ENCODE measurements at places on chromosomes 13 and 19.

- DNase-seq: no peak
Measured at GRCh38 chr19:42284066-42284501, 15.0 kb downstream of the CIC start.

- no peak for DNase-seq
Measured at GRCh38 chr19:8096071-8096470, 43.5 kb downstream of the CCL25 start.

DNA sequence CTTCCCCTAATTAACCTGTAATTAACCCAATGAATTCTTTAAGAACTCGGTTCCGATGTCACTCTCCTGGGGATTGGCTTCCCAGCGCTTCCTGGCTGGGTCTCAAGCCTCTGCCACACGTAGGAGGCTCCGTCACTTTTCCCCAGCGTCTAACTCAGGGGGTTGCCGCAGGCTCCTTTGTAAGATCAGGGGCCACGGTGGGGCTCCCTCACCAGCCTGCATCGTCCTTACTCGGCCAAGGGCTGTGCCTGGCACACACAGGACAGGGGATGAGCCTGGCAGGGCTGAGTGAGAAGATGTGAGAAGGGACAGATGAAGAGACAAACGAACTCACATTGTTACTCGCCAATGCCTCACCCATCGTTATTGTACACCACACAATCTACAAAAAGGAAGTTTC, 20.9 kb upstream of the ATP11A start:
- no peak for DNase-seq

- no peak for DNase-seq
Measured at GRCh38 chr19:35860818-35861639, 4.3 kb downstream of the KIRREL2 start.

- no peak for DNase-seq
Measured at GRCh38 chr13:25148402-25148771, 23.7 kb downstream of the AMER2 start.

DNA sequence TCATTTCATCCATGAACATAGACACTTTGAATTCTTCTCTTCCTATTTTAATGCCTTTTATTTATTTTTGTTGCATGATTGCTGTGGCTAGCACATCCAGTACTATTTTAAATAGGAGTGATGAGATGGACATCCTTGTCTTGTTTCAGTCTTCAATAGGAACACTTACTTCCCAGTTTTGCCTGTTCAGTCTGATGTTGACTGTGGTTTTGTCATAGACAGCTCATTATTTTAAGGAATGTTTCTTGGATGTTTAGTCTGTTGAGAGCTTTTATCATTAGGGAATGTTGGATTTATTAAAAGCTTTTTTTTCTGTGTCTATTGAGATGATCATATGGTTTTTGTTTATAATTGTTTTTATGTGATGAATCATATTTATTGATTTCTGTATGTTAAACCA, 586.6 kb downstream of the SLITRK1 start:
- DNase-seq: no peak

GRCh38 chr19:45051929-45052579, 13.2 kb downstream of the CLASRP start:
- no peak for DNase-seq

DNA sequence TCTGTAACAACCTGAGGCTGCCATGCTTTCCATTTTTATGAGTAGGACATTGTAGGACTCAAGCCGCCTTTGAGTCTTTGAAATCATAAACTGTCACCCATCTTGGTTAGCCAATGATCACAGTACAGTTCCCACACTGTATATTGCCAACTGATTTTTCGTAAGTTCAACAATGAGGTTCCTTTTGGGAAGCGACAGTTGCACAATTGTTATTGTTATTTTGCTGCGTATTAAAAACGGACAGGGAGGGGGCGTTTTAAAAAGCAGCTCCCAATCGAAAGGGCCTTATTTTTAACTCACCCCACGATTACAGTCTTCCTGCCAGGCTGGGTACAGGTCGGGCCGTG, 601 bp downstream of the SLC46A3 start:
- DNase-seq: no peak

GRCh38 chr19:1123381-1123780, 19.6 kb downstream of the GPX4 start:
- DNase-seq: no peak

GRCh38 chr19:19587771-19588170, 30.7 kb downstream of the PBX4 start:
- no peak for DNase-seq

DNA sequence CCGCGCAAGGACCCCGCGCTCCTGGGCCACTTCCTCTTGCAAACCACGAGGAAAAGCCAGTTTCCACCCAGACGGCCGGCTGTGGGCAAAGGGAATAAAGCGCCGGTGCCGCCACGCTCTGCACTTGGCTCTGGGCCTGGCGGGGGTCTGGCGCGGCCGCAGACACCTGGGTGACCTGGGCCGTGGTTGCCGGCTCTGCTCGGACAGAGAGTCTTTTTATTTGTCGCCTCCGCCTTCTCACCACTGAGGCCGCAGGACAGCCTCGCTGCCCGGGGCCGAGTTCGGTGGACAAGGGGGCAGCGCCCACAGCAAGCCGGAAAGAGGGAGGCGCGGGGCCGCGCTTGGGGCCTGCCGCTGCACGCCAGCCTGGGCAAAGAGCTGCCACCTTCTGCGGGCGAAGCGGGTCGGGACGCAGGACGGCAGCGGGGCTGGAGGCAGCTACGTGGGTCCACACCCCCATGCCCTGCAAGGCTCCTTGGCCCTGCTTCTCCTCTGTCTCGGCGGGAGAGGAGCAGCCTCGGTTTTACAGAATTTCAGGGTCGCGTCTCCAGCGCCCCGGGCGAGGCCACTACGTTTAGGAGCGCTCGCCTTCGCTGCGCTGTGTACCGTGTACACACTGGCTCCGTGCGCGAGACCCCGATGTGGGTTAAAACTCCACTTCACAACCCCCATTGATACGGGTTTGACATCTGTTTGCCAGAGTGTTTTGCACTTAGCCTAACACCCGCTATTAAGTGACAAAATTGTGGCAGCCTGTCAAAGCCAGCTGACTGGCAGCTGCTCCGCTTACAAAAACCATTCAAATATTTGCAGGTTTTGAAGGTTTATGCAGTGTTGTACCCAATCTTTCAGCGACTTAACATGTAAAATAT, 13.0 kb upstream of the SOX1 start:
- DNase-seq: no peak

- no peak for DNase-seq
Measured at GRCh38 chr13:32031025-32031814, at the start of gene FRY. TSS of gene FRY (plus strand) at chr13:32031774. CDS start at chr13:32031796, 22 bp downstream.

DNA sequence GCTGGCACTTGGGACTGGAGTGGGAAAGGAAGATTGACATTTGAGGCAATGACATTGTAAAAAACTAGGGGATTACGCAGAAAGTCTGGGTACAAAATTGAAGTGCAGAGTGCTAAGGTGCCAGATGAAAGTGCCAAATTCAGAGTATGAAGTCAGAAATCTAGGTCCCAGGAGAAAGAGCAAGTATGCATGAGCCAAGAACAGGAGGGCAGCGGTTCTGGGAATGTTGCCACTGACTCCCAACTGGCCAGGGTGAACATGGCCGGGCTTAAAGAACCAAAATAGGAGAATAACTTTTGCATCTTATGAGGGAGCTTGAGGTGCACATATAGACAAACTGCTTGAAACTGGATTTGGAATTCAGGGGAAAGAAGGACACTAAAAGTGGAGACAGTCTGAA, 495.8 kb upstream of the KLF12 start:
- no peak for DNase-seq

- DNase-seq: no peak
Measured at GRCh38 chr13:99002172-99002710, 24.4 kb upstream of the DOCK9 start.

DNA sequence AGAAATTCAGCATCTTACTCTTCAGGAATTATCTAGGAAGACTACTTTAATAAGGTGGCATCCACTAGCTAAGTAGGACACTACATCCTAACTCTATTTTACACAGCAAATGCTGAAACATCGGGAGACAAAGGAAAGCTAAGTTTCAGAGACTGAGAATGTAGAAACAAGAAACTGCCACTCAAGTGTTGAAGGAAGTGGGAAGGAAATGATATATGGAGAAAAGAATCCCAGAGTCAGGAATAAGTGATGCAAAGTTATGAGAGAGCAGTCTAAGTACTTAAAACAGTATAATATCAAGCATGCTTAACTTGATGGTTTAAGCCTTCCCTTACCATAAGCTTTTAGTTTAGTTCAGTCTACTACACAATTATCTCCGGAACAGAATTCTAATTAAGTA, 52.4 kb downstream of the RBM26 start:
- no peak for DNase-seq

- no peak for DNase-seq
Measured at GRCh38 chr19:17720440-17720839, 1.2 kb downstream of the MAP1S start.

- DNase-seq: peak; percentile 1
Measured at GRCh38 chr13:89695343-89696257, 1651.9 kb upstream of the MIR17HG start.

- no peak for DNase-seq
Measured at GRCh38 chr13:24280720-24281119, 28.7 kb upstream of the C1QTNF9 start.

GRCh38 chr13:67934617-67935330, 704.6 kb upstream of the PCDH9 start:
- no peak for DNase-seq

DNA sequence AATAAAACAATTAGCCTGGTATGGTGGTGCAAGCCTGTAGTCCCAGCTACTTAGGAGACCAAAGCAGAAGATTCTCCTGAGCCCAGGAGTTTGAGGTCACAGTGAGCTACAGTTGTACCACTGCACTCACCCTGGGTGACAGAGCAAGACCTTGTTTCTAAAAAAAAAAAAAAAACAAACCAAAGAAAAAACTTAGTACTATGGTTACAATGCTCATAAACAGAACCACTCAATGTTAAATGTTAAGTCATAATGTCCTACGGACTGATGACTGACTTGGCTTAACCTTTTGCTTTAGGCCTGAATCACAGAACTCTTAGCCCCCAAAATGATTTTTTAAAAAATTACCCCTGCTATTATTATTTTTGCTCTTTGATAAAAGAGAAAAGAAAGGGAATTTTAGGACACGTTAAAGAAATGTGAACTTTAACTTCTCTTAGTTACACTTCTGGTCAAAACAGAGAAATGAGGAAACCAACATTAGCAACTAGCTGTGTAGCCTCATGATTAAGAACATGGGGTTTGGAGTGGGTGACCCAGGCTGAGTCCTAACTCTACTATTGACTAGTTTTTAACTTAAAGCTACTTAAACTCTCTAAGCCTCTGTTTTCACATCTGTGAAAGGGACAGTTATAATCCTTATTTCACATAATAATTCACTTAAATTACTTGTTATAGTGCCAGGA, 13.7 kb upstream of the ELF1 start:
- DNase-seq: no peak

GRCh38 chr13:59641261-59641660, 522.5 kb downstream of the DIAPH3 start:
- DNase-seq: no peak

GRCh38 chr13:107574517-107575210, 640.7 kb downstream of the LIG4 start:
- DNase-seq: no peak

- DNase-seq: no peak
Measured at GRCh38 chr13:20398459-20398858, 127.2 kb downstream of the CRYL1 start.

DNA sequence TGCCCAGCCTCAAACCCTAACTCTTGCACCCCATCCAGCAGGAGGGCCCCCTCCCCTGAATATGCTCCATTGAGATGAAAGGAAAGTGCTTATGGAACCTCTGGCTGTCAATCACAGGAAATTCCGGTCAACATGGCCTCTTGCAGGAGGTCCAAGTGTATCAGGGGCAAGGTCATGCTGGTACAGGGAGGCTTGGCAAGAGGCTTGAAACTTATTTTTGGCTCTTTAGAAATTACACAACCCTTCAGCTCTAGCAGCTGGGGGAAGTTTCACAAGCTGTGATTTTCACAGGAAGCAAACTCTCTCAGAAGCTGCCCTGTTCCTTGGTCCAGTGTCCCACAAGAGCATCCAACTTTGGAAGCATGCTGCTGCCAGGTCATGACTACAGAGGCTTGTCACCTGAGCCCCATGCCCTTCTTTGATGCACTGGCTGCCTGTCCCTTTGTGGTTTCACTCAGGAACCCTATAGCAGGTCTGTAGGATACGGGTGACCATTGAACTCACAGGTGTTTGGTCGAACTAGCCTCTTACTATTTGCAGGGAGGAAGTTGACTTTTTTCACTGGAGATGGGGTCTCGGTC, 8.4 kb downstream of the ASF1B start:
- DNase-seq: no peak

- no peak for DNase-seq
Measured at GRCh38 chr13:104389691-104390090, 1323.5 kb upstream of the SLC10A2 start.

GRCh38 chr13:62595976-62596375, 1180.3 kb upstream of the PCDH20 start:
- DNase-seq: peak; percentile 8

GRCh38 chr13:85068231-85068630, 731.0 kb downstream of the SLITRK6 start:
- no peak for DNase-seq

- no peak for DNase-seq
Measured at GRCh38 chr19:56976300-56976699, 135.8 kb upstream of the PEG3 start.

DNA sequence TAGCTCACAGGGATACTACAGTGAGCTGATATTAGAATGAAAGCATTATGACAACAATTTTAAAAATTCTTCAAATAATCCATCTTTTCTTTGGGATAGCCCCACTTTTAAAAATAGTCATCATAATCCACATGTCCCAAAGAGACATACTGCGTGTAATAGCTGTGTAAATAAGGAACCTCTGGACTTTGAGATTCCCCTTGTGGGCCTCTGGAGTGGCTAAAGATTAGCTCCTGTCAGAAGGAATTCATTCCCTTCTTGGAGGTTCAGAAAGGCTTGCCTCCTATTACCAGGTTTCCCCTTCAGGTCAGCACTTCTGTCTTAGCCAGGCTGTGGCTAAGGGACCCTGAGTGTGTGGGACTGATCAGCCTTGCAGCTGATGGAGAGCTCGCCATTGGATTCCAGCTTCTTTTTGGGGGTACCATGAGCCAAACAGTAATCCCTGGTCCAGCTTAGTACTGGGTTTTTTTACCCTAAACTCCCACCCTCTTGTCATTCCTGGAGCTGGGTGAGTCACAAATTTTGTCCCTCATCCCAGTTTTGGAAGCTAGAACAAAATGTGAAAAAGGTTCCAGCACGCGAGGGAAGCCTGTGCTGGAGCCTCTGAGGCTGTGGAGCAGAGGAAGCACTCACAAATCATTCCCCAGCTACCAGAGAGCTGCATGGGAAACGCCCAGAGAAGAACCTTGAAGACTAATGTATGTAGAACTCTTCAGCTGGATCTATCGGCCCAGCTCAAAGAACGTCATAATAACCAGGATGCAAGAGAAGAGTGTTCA, 96.7 kb downstream of the RNASEH2B start:
- DNase-seq: no peak
